Uterus (tissue), 4 donors: ENCODE measurements at places on chromosomes 2 and 18.

DNA sequence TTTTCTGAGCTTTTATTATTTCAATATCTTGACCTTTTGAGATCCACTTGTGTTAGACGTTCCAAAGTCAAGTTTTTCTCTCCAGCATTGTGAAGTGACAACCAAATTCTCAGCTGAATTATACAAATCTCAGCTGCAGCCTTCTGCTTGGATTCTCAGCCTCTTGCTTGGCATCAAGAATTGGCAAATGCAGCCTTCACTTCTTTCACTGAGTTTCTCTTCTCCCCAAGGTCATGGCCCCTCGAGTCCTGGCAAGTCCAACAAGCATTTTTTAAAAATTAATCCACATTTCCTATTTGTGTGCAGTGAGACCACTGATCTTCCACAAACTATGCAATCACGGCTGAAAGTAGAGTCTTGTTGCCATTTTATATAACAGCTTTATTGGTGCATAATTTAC lies 23.4 kb upstream of the SMIM21 start:
- no peaks in the 10 kb centered on the region for H3K27me3 ChIP-seq
- H3K36me3 ChIP-seq = no peaks in the 10 kb centered on the region
- H3K4me3 ChIP-seq = no peak overlapping the region
- DNase-seq = no peak
- H3K4me1 ChIP-seq = no peaks in the 10 kb centered on the region

DNA sequence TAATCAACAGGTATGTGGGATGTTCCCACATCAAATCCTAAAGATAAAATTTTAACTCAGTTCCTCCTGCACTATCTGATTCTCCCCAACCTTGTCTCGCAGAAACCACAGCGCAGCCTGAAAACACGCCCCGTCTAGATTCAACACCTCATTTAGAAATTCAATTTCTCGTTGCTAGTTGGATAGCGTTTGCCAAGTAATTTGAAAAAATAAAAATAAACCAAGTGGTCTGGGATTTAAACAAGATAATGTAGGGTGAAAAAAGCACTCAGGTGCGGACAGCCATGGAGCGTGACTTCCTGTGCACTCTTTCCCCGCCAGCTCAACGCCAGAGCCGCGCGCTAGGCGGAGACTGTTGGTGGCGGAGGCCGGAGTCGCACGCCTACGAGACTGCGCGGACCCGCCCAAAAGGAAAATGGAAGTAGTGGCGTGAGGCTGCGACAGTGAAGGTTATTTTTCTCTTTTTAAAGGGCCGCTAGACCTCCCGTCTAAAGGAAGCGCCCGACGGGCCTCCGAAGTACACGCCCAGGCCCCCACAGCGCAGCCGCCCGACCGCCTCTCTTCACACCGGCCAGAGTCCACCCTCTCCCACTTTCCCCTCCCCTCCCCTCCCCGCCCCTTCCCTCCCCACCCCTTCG lies 615 bp upstream of the CCNT2 start:
- H3K27ac ChIP-seq = peak overlapping the region; percentile 95
- peak overlapping the region; percentile 79 for H3K4me3 ChIP-seq
- H3K4me1 ChIP-seq = peaks cover 15% of the 10 kb centered on the region
- H3K36me3 ChIP-seq = no peaks in the 10 kb centered on the region
- H3K27me3 ChIP-seq = no peaks in the 10 kb centered on the region

GRCh38 chr2:129905664-129906081 lies 73.8 kb upstream of the RAB6C start:
- H3K36me3 ChIP-seq = no peaks in the 10 kb centered on the region
- no peak for DNase-seq

DNA sequence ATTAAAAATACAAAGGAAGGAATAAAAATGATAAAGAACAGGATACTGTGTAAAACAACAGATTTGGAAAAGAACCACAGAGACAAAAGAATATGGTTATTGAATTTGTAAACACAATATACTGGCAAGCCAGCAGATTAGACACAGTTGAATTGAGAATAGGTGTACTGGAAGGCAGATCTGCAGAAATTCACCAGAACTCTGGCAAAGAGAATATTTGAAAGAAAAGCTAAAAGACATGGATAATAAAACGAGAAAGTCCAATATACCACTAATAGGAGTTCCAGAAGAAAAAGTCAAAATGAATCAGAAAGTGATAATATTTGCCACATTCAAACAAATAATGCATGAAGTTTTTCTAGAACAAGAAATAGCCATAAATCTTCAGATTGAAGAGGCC lies 11.9 kb upstream of the NEURL3 start:
- no peaks in the 10 kb centered on the region for H3K36me3 ChIP-seq
- no peak overlapping the region for H3K27ac ChIP-seq
- no peak for DNase-seq
- H3K27me3 ChIP-seq = no peaks in the 10 kb centered on the region
- H3K4me3 ChIP-seq = no peak overlapping the region

- no peak overlapping the region for H3K27ac ChIP-seq
- no peaks in the 10 kb centered on the region for H3K36me3 ChIP-seq
- no peak for DNase-seq
- H3K27me3 ChIP-seq = no peaks in the 10 kb centered on the region
Measured at GRCh38 chr2:166269322-166269721, 106.4 kb downstream of the SCN9A start.

- no peaks in the 10 kb centered on the region for H3K36me3 ChIP-seq
- no peak overlapping the region for H3K27ac ChIP-seq
- H3K27me3 ChIP-seq = no peaks in the 10 kb centered on the region
- H3K4me1 ChIP-seq = no peaks in the 10 kb centered on the region
- no peak for DNase-seq
- no peak overlapping the region for H3K4me3 ChIP-seq
Measured at GRCh38 chr2:3542107-3542506, 16.0 kb downstream of the RNASEH1 start.

GRCh38 chr18:63897072-63897471 lies 9.6 kb downstream of the SERPINB2 start:
- no peak for DNase-seq
- H3K4me1 ChIP-seq = no peaks in the 10 kb centered on the region
- H3K27me3 ChIP-seq = no peaks in the 10 kb centered on the region

GRCh38 chr2:40034801-40035200 lies 255.7 kb upstream of the THUMPD2 start:
- H3K36me3 ChIP-seq = no peaks in the 10 kb centered on the region
- no peaks in the 10 kb centered on the region for H3K27me3 ChIP-seq
- DNase-seq = no peak

- no peak for DNase-seq
- H3K4me3 ChIP-seq = no peak overlapping the region
- H3K27me3 ChIP-seq = no peaks in the 10 kb centered on the region
- no peaks in the 10 kb centered on the region for H3K4me1 ChIP-seq
- H3K27ac ChIP-seq = no peak overlapping the region
Measured at GRCh38 chr2:220000586-220000985, 373.2 kb downstream of the SLC4A3 start.

- peak overlapping the region; percentile 34 for H3K27ac ChIP-seq
- H3K27me3 ChIP-seq = no peaks in the 10 kb centered on the region
- no peaks in the 10 kb centered on the region for H3K36me3 ChIP-seq
- DNase-seq = no peak
- no peaks in the 10 kb centered on the region for H3K4me1 ChIP-seq
Measured at GRCh38 chr2:150639383-150639782, 151.9 kb upstream of the RND3 start.

DNA sequence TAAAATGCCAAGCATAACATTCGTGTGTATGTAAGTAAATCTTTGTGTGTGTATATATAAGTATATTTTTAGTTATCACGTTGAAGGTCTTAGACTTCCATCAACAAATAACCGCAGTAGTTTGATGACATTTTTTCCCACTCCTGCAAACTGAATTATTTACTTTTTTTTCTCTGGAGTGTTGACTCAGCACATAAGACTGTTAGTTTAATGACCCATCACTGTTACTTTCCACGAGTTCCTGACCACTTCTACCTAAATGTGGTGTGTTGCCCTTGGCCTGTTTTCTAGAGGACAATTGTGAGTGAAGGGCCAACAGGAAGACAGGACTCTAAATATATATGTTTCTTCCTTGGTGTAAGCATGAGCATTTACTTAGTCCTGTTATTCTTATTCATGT lies 71.3 kb upstream of the TXNDC2 start:
- no peaks in the 10 kb centered on the region for H3K36me3 ChIP-seq
- DNase-seq = no peak
- H3K4me1 ChIP-seq = peaks cover 9% of the 10 kb centered on the region
- no peak overlapping the region for H3K4me3 ChIP-seq
- no peaks in the 10 kb centered on the region for H3K27me3 ChIP-seq

- no peaks in the 10 kb centered on the region for H3K4me1 ChIP-seq
- H3K27me3 ChIP-seq = no peaks in the 10 kb centered on the region
- DNase-seq = no peak
- H3K4me3 ChIP-seq = no peak overlapping the region
- no peak overlapping the region for H3K27ac ChIP-seq
Measured at GRCh38 chr2:205937211-205937610, 148.8 kb downstream of the INO80D start.

GRCh38 chr2:26126074-26126473 lies 46.8 kb upstream of the GAREM2 start:
- H3K4me1 ChIP-seq = no peaks in the 10 kb centered on the region
- H3K27ac ChIP-seq = no peak overlapping the region
- no peak for DNase-seq
- H3K4me3 ChIP-seq = no peak overlapping the region
- no peaks in the 10 kb centered on the region for H3K36me3 ChIP-seq

DNA sequence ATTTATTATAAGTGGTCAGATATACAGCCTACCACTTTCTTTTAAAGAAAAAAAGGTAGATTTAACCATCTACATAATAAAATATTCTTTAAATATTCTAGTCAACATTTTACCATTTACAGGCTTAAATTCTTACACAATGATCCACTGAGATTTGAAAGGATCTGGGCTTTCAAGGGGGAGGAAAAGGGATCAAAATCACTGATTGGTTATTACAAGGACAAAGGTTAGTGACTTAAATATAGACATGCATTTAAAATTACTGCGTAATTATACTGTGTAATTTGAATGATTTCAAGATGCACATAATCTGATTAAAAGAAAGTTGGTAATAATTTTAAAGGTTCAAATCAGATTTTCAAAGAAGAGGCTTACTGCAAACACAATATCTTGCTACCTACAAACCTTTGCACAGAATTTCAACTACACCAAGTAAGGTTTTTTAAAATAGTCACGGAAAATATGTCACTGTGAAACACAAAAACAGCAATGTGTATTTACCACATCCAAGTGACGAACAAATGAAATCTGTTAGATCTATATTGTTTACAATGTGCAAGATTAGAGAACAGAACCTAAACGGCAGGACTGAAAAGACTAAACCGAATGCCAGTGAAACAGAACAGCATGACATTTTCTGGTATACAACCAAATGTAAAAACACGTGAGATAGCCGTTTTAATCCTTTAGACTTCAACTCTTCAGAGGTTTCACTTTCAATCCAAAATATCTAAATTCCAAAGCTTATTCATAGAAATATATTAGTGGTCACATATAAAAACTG lies 40.8 kb downstream of the RTN4 start:
- peaks cover 17% of the 10 kb centered on the region for H3K4me1 ChIP-seq
- peak overlapping the region; percentile 50 for H3K27ac ChIP-seq
- no peak overlapping the region for H3K4me3 ChIP-seq
- DNase-seq = no peak
- no peaks in the 10 kb centered on the region for H3K27me3 ChIP-seq

- H3K4me3 ChIP-seq = no peak overlapping the region
- no peak for DNase-seq
- H3K27ac ChIP-seq = no peak overlapping the region
Measured at GRCh38 chr2:236531996-236532395, 37.6 kb upstream of the ACKR3 start.

- no peaks in the 10 kb centered on the region for H3K27me3 ChIP-seq
- H3K4me1 ChIP-seq = no peaks in the 10 kb centered on the region
- H3K4me3 ChIP-seq = no peak overlapping the region
- H3K36me3 ChIP-seq = no peaks in the 10 kb centered on the region
- DNase-seq = no peak
- H3K27ac ChIP-seq = no peak overlapping the region
Measured at GRCh38 chr2:69979902-69980807, 18.7 kb upstream of the ASPRV1 start.

GRCh38 chr2:136962105-136962725 lies 196.9 kb downstream of the THSD7B start:
- H3K27me3 ChIP-seq = no peaks in the 10 kb centered on the region
- H3K36me3 ChIP-seq = no peaks in the 10 kb centered on the region
- no peak overlapping the region for H3K4me3 ChIP-seq
- no peak overlapping the region for H3K27ac ChIP-seq

DNA sequence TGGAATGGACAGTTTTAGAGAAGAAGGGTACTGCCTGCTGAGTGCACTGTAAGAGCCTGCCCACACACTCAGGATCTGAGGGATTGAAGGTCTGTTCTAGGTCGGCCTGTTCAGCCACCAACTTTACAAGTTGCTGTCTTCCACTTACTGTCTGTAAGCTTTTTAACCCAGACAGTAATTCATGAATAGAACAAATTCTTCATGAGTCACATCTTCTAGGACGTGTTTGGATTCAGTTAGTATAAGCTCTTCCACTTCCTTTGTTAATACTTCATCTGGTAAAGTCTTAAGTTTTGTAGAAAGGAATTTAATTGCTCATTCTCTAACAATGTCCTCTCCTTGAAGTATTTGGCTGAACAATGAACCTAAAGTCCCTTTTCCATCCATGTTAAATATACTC lies 74.6 kb downstream of the PDE11A start:
- H3K4me1 ChIP-seq = no peaks in the 10 kb centered on the region
- no peaks in the 10 kb centered on the region for H3K27me3 ChIP-seq
- H3K27ac ChIP-seq = no peak overlapping the region
- no peak for DNase-seq
- no peak overlapping the region for H3K4me3 ChIP-seq

GRCh38 chr2:20366672-20367116 lies 16.1 kb upstream of the PUM2 start:
- H3K27ac ChIP-seq = no peak overlapping the region
- H3K36me3 ChIP-seq = no peaks in the 10 kb centered on the region
- no peak overlapping the region for H3K4me3 ChIP-seq

DNA sequence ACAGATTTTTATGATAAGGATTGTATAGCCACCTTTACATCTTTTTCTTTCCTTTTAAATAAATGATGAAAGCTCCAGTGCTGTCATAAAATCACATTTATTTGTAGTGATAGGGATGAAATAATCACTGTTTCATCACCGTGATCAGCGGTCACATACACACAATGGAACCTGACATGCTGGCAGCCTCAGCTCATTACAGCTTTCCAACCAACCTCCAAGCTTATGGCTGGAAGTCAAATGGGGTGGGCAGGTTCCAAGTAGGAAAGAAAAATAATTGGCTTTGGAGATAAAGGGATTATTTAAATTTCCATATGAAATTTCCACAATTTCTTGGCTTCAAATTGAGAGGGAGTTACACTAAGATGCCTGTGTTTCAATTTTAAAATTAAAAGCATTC lies 251.3 kb downstream of the PLCL1 start:
- H3K4me3 ChIP-seq = no peak overlapping the region
- no peaks in the 10 kb centered on the region for H3K4me1 ChIP-seq
- no peak overlapping the region for H3K27ac ChIP-seq
- H3K27me3 ChIP-seq = no peaks in the 10 kb centered on the region

DNA sequence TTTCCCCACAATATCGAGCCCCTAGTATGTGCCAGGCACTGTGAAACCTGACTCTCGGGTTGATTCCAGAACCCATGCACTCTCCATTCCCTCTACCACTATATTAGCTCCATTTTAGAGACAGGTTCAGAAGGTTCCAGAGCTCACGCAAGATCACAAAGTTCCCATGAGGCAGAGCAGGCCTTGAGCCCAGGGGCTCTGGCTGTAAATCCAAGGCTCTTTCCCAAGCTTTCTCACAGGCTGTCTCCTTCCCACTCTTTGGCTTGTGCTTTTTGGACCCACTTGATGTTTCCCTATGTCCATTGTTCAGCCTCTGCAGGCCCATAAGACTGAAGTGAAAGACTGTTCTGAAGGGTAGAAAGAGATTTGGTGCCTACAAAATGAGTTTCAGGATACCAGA lies 15.7 kb downstream of the KIAA2012 start:
- no peak overlapping the region for H3K27ac ChIP-seq
- no peaks in the 10 kb centered on the region for H3K4me1 ChIP-seq
- no peaks in the 10 kb centered on the region for H3K36me3 ChIP-seq
- H3K27me3 ChIP-seq = no peaks in the 10 kb centered on the region
